Right atrium auricular region (tissue), 2 donors: ENCODE measurements at places on chromosomes 11 and 22. TPM values are rescaled to one million over a fixed set of nuclear protein-coding genes. Genes with fewer than 3 reads are reported as not detected.

DNA sequence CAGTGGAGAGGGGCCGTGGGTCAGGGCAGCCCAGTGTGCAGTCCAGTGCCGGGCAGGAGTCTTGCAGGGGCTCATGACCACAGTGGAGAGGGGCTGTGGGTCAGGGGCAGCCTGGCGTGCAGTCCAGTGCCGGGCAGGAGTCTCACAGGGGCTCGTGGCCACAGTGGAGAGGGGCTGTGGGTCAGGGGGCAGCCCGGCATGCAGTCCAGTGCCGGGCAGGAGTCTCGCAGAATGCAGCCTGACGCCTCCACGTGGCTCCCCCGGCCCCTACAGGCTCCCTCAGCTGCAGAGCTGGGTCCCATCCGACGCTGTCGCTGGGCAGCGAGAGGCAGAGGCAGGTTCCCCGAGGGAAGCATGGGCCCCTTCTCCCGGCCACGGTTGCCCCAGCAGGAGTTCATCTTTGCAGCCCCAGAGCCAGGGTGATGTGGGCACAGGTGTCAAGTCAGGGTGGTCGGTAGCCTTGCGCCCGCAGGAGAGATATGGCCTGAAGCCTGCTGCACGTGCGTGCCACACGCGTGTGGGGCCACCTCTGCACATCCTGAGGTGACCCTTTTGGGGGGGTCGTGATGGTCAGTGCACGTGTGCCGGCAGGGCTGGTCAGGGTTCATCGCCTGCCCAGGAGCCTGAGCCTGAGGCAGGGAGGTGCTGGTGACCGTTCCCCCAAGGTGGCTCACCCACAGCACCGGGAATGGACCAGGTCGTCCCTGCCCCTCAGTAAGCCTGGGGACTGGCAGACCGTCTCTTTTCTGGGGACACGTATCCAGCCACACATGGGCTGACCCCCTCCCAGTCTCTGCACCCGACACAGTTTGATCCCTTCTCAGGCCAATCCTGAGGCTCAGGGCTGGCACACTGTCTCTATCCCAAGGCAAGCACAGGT is 2.9 kb downstream of the IFITM5 start:
- no peak for DNase-seq
- no peak overlapping the region for H3K4me3 ChIP-seq
- H3K36me3 ChIP-seq, result no peaks in the 10 kb centered on the region
- no peaks in the 10 kb centered on the region for H3K27me3 ChIP-seq

Gene PUS3
- total RNA-seq, result 3.1 TPM

Gene KRTAP5-7
- not detected for total RNA-seq

Gene NRIP3
- 1.4 TPM for total RNA-seq

GRCh38 chr11:104776501-104777170 is 121.6 kb downstream of the CASP12 start:
- no peak overlapping the region for H3K4me3 ChIP-seq
- no peak for DNase-seq
- H3K27ac ChIP-seq, result no peak overlapping the region
- no peaks in the 10 kb centered on the region for H3K36me3 ChIP-seq

DNA sequence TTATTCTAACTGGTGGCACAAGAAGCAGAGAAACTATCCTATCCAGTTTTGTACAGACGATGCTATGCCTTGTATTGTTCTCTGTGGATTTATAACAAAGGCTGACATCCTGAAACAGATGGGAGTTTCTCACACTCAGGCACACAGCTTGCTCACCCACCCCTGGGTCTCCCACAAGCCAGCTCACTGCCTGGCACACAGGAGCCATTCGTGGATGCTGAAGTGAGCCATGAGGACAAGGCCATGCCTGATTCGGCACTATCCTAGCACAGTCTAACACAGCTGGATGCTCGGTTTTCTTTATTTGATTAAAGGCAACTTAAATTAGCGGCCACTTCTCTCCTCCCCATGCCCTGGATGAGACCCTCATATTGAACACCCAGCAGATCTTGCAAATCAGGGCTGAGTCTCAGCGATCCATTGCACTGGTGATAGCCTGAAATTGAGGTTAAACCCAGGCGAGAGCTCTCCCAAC is 25.7 kb upstream of the TMPRSS4 start:
- H3K4me1 ChIP-seq, result no peaks in the 10 kb centered on the region
- H3K36me3 ChIP-seq, result no peaks in the 10 kb centered on the region
- H3K27me3 ChIP-seq, result no peaks in the 10 kb centered on the region
- no peak overlapping the region for H3K4me3 ChIP-seq

GRCh38 chr11:64035576-64035975 is at the start of gene FLRT1:
TSS of gene FLRT1 (plus strand) at chr11:64035931. CDS start at chr11:64116268, 80,337 bp downstream.
- no peaks in the 10 kb centered on the region for H3K4me1 ChIP-seq
- no peak for DNase-seq
- H3K36me3 ChIP-seq, result no peaks in the 10 kb centered on the region
- peak within 1 kb of the TSS; percentile 68 for H3K27ac ChIP-seq
- H3K4me3 ChIP-seq, result peak within 1 kb of the TSS; percentile 50

- no peak for DNase-seq
- no peaks in the 10 kb centered on the region for H3K27me3 ChIP-seq
- H3K27ac ChIP-seq, result no peak overlapping the region
- H3K36me3 ChIP-seq, result peaks cover 31% of the 10 kb centered on the region
Observed at GRCh38 chr22:31623592-31624304, 38.3 kb downstream of the PISD start.

Gene OR4A16
- total RNA-seq, result not detected

DNA sequence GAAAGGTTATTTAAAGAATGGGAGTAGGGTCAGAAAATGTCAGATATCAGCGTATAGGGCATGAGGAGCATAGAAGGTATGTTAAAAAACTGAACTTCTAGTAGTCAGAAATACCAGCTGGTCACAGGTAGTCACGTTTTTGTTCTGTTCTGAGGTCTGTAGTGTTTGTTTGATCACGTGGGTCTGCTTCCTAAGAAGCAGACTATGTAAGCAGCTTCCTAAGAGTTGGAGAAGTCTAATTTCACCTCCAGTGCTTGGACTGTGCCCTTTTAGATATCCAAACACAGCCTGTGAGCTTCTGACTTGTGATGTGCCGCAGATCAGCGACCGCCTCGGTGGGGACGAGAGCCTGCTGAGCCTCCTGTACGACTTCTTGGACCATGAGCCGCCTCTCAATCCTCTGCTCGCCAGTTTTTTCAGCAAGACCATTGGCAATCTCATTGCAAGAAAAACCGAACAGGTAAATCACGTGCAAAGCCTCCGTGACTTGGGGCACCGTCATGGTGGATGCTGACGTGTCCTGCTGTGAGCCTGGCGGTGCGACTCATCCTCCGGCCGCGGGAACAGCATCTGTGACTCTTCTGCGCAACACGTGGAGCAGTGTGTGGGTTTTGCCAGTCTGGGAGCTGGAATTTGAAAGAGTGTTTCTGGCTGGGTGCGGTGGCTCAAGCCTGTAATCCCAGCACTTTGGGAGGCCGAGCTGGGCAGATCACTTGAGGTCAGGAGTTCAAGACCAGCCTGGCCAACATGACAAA is 63.5 kb downstream of the PPP6R2 start:
- DNase-seq, result no peak
- H3K27ac ChIP-seq, result peak overlapping the region; percentile 8
- H3K4me3 ChIP-seq, result no peak overlapping the region
- H3K36me3 ChIP-seq, result peaks cover 24% of the 10 kb centered on the region
- H3K4me1 ChIP-seq, result peaks cover 13% of the 10 kb centered on the region
- no peaks in the 10 kb centered on the region for H3K27me3 ChIP-seq

GRCh38 chr11:130397780-130398179 is 30.6 kb downstream of the ADAMTS8 start:
- H3K36me3 ChIP-seq, result no peaks in the 10 kb centered on the region
- H3K4me1 ChIP-seq, result peaks cover 20% of the 10 kb centered on the region
- no peak overlapping the region for H3K27ac ChIP-seq

GRCh38 chr11:88535916-88536547 is 198.5 kb upstream of the CTSC start:
- DNase-seq, result no peak
- H3K4me3 ChIP-seq, result no peak overlapping the region
- no peaks in the 10 kb centered on the region for H3K4me1 ChIP-seq
- H3K27me3 ChIP-seq, result no peaks in the 10 kb centered on the region

Gene KREMEN1
- 44.7 TPM for total RNA-seq

GRCh38 chr22:35648066-35649025 is at the start of gene APOL6:
TSS of gene APOL6 (plus strand) at chr22:35648446. CDS start at chr22:35656426, 7,980 bp downstream.
- no peak for DNase-seq
- H3K36me3 ChIP-seq, result no peaks in the 10 kb centered on the region
- H3K27me3 ChIP-seq, result no peaks in the 10 kb centered on the region
- H3K4me3 ChIP-seq, result peak within 1 kb of the TSS; percentile 62
- no peaks in the 10 kb centered on the region for H3K4me1 ChIP-seq

GRCh38 chr11:67302571-67303131 is 679 bp upstream of the SSH3 start:
- H3K27ac ChIP-seq, result peak overlapping the region; percentile 82
- peaks cover 32% of the 10 kb centered on the region for H3K36me3 ChIP-seq
- H3K27me3 ChIP-seq, result no peaks in the 10 kb centered on the region
- peak overlapping the region; percentile 94 for H3K4me3 ChIP-seq

Gene INPP5J
- 17.6 TPM for total RNA-seq

Gene OR2AG2
- not detected for total RNA-seq

DNA sequence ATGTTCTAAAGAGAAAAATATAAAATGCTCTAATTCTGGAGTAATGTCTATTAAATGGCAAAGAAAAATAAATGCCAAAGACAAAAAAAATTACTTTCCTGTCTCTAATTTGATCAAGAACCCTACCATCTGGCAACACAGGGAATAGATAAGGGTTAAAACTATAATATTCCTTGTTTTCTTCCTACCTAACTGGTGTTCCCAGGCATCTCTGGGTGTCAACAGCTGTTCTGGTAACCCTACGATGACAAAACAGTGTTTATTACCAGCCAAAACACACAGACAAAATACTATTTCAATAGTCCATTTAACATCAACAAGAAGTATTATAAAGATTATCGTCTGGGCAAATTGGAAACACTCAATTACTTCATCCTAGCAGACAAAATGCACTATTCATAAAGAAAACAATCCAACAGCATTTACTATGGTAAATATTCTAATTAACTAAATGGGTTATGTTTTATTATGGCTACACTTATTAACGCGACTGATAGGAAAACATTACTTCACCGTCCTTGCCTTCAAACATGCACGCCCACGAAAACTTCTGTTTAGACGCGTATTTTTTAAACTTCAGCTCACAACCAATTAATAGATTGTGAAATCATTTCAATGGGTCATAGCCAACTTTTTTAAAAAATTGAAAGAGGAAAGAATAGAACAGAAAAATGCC is 50.6 kb downstream of the LGR4 start:
- H3K4me3 ChIP-seq, result no peak overlapping the region
- no peaks in the 10 kb centered on the region for H3K27me3 ChIP-seq
- no peak for DNase-seq
- peak overlapping the region; percentile 74 for H3K27ac ChIP-seq

GRCh38 chr11:4060182-4060923 is 34.2 kb upstream of the RRM1 start:
- H3K27ac ChIP-seq, result no peak overlapping the region
- DNase-seq, result no peak
- no peaks in the 10 kb centered on the region for H3K27me3 ChIP-seq
- peaks cover 13% of the 10 kb centered on the region for H3K36me3 ChIP-seq
- no peaks in the 10 kb centered on the region for H3K4me1 ChIP-seq

DNA sequence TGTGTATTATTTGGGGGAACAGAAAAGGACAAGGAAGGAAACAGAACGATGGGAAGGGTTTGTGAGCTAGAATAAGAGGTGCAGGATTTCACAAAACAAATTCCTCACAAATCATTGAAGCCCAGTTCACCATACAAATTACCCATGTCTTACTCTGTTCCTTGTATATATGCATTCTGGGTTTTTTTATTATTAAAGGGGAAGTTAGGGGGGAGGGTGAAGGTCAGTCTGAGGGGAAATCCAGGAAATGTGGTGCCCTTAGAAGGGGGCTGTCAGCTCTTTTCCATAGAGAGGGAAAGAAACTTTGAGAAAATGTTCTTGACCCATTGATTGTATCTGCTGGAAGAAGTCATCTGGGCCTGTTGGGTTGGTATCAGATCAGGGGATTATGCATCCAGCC is 90.8 kb downstream of the RNF169 start:
- no peak overlapping the region for H3K27ac ChIP-seq
- peaks cover 57% of the 10 kb centered on the region for H3K36me3 ChIP-seq
- H3K27me3 ChIP-seq, result no peaks in the 10 kb centered on the region
- no peak overlapping the region for H3K4me3 ChIP-seq
- no peak for DNase-seq
- H3K4me1 ChIP-seq, result no peaks in the 10 kb centered on the region

DNA sequence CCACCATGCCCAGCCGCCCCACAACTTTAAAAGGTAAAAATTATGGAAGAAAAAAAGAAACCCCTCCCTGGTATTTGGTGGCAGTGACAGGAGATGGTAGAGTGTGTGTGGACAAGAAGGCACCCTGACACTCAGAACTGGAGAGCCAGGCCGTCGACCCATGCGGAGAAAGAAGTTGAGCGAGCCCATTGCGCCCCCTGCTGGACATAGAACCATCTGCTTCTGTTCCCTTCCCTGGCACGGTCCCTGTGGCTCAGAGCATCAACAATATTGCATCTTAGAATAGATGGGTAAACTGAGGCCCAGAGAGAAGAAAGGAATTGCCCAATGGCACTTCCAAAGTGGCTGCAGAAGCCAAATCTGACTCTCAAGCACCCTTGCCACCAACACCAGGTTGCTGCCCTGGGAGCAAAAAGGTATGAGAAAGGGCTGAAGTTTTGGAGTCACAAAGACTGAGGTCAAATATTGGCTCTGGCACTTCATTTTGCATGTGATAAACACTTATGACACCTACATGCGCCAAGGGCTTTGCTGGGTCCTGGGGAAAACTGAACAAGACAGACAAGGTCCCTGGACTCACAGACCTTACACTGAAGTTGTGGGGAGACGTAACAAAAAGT is 8.6 kb downstream of the MRPL11 start:
- peaks cover 4% of the 10 kb centered on the region for H3K36me3 ChIP-seq
- H3K4me3 ChIP-seq, result no peak overlapping the region
- H3K4me1 ChIP-seq, result no peaks in the 10 kb centered on the region
- peak; percentile 76 for DNase-seq
- H3K27me3 ChIP-seq, result no peaks in the 10 kb centered on the region
- no peak overlapping the region for H3K27ac ChIP-seq

Gene C22orf31
- total RNA-seq, result not detected

- DNase-seq, result no peak
- no peak overlapping the region for H3K4me3 ChIP-seq
Observed at GRCh38 chr22:36363349-36363981, 24.3 kb downstream of the MYH9 start.

Gene GDPD5
- 6.1 TPM for total RNA-seq

DNA sequence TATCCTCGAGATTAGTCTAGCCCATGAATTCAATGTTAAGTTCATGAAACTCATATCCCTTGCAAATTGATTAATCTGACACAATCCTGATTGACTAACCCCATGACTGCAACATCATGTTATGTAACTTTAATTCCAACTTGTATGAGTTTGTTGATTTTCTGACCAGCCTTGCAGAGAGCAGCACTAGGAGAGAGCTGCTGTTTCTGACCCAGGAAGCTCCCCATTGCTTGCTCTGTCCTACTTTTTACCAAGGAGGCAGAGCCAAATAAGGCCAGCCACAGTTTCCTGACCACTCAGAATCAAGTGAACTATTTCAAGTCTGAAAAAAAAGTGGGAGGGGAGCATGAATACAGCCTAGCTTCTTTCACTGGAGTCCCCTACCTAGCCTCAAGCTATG is 13.2 kb downstream of the MPZL3 start:
- no peak overlapping the region for H3K4me3 ChIP-seq
- H3K27me3 ChIP-seq, result no peaks in the 10 kb centered on the region
- H3K36me3 ChIP-seq, result no peaks in the 10 kb centered on the region
- no peaks in the 10 kb centered on the region for H3K4me1 ChIP-seq
- no peak overlapping the region for H3K27ac ChIP-seq
